Esophagus muscularis mucosa (tissue), 4 donors: ENCODE measurements at places on chromosomes 4 and X. TPM values are rescaled to one million over a fixed set of nuclear protein-coding genes. Genes with fewer than 3 reads are reported as not detected.

GRCh38 chr4:141759796-141760425, 123.5 kb downstream of the IL15 start:
- H3K27me3 ChIP-seq = no peaks in the 10 kb centered on the region
- no peaks in the 10 kb centered on the region for H3K36me3 ChIP-seq
- no peak overlapping the region for H3K4me3 ChIP-seq
- no peaks in the 10 kb centered on the region for H3K4me1 ChIP-seq

- no peaks in the 10 kb centered on the region for H3K27me3 ChIP-seq
- no peak overlapping the region for H3K27ac ChIP-seq
- no peak overlapping the region for H3K4me3 ChIP-seq
- H3K36me3 ChIP-seq = no peaks in the 10 kb centered on the region
Measured at GRCh38 chr4:166994686-166995085, 239.6 kb downstream of the SPOCK3 start.

Gene FANCB
- total RNA-seq = 0.33 TPM

Gene ZNF630
- total RNA-seq = 5.4 TPM

Gene TNMD
- total RNA-seq = not detected
